Activated T-helper 9 cell treated with anti-CD3 and anti-CD28 coated beads, Interleukin-2, amount 50 U/mL, for 16 hours (primary cell): ENCODE measurements at places on chromosomes 5 and 9.

DNA sequence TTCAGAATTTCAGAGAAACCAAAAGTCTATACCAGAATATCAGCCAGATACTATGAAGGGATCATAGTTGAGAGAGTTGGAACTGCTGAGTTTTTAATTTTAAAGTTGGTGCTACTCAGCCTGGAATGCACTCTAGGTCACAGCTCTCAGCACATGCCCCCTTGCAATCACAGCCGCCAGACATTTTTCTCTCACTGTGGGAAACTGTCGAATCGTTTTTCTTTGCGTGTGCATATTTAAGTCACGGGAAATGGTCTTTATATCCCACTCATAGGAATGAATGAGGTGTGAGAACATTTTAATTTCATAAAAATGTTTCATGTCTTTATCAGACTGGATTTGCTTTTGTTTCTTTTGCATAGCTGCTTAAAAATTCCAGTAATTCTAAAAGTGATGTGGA, 12.2 kb upstream of the SPDL1 start:
- DNase-seq: no peak

DNA sequence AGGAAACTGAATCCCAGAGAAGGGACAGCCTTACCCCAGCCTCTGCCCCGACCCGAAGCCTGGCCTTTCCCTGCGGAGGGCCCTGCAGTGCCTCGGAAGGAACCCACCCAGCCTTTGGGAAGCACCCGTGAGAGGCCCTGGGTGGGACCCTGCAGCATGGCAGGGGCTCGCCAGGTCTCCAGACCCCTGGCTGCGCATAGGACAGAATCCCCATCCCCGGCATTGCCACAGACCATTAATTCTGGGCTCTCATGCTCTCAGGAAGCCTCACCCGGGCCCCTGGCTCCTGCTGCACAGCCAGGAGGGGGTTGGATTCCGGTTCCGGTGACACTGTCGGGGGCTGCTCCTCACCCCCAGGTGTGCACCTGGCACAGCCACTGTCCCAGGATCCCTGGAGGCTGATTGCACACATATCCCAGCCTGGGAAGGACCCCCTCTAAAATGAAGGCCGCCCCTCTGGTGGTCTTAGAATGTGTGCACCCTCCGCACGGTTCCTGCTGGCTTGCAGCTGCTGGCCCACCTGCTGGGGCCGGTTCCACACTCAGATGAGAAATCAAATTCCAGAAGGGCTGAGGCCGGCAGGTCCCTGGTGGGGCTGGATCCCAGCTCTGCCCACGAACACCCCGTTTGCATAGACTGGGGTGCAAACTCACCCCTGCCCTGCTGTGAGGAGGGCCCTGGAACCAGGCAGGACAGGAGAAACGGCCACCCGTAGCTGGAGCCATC, 4.7 kb downstream of the EGFL7 start:
- no peak for DNase-seq

- DNase-seq: peak; percentile 9
Observed at GRCh38 chr5:170420806-170421412, 31.7 kb upstream of the KCNMB1 start.

GRCh38 chr5:135533794-135534193, 2.0 kb downstream of the NEUROG1 start:
- no peak for DNase-seq

- DNase-seq: no peak
Observed at GRCh38 chr5:169875731-169876130, 104.6 kb downstream of the INSYN2B start.

GRCh38 chr5:38666668-38667498, 110.4 kb upstream of the LIFR start:
- DNase-seq: no peak

DNA sequence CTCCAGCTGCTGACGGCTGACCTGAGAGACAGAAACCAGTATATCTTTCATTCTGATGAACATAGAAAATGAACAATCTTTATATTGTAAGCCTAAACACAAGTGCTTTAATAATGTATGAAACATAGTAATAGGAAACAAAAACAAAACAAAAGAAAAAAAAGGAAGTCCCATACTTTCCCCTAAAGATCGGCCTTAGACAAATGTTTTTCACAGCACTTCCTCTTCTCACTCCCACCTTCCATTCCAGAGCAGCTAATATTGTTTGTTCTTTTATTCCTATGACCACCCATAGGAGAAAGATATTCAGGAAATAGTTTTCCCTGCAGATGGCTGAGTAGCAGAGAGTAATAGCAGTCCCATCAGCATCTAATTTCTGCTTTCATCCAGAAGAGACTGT, 194.4 kb upstream of the SLC27A6 start:
- no peak for DNase-seq

DNA sequence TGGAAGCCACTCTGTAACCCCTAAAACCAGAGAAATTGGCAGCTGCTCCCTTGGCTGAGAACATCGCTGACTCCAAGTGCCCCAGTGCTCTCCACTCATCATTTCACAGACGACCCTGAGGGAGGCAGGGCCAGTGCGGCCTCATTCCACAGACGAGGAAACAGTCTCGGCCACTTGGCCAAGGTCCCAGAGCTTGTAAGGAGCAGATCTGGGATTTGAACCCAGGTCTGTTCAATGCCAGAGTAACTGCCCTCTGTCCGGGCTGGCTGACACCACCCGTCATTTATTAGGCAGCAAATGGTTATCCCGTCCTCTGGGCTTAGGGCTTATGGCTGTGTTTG, 19.9 kb upstream of the IER5L start:
- DNase-seq: no peak

GRCh38 chr9:875119-875962, 33.8 kb downstream of the DMRT1 start:
- no peak for DNase-seq

GRCh38 chr5:157057459-157058370, 1.2 kb downstream of the HAVCR1 start:
- DNase-seq: no peak

GRCh38 chr5:1536322-1536845, 12.6 kb upstream of the LPCAT1 start:
- DNase-seq: peak; percentile 56

DNA sequence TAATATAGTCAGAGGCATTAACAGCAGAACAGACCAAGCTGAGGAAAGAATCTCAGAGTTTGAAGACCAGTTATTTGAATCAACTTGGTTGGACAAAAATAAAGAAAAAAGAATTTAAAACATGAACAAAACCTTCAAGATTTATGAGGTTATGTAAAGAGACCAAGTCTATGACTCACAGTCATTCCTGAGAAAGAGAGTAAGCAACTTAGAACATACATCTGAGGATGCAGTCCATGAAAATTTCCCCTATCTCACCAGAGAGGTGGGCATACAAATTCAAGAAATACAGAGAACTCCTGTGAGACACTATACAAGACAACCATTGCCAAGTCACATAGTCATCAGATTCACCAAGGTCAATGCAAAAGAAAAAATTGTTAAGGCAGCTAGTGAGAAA, 17.4 kb upstream of the C9orf72 start:
- no peak for DNase-seq

- DNase-seq: no peak
Observed at GRCh38 chr5:124237206-124237695, 509.2 kb downstream of the ZNF608 start.

- DNase-seq: peak; percentile 65
Observed at GRCh38 chr9:34500623-34501267, 22.0 kb downstream of the ENHO start.

DNA sequence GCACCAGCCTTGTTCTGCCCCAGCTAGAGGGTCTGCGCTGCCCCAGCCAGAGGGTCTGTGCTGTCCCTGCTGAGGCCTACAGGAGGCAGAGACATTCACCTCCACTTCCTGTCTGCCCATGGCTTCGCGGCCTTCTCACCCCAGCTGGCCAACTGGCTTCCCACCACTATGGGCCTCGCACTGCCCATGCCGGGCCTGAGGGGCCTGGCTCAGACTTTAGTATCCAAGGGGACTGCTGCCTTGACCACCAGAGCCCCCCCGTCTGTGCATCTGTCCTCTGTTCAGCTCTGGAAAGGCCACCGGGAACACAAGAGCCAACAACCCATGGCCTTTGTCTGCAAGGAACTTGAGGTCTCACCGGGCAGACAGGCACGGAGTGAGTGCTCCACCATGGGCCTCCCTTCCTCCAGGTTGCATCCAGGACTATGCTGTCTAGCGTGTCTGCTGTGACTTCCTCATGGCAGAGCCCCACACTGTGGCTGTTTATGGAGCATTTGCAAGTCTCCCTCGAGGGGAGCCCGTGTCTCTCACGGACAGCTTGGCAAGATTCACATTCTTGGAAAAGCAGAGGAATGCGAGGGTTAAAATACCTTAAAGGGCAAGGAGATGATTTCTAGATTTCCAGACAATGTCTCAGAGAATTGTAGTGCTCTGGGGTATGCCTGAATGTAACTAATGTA, 1.7 kb downstream of the DCANP1 start:
- no peak for DNase-seq

DNA sequence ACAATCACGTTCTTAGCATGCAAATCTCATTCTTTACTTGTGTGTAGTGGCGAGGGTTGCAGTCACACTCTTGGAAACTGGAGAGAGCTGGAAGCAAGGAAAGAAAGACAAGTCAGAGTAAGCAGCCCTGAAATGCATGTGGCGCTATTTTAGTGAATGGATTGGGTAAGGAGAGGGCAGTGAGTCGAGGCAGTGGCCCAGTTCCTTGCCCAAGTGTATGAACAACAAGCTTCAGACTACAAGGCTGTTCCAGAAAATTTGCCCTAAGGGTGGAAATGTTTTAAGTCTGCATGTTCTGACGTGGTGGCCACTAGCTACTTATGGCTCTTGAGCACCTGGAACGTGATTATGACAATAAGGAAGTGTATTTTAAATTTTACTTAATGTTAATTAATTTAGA, 59.4 kb upstream of the PTPN3 start:
- no peak for DNase-seq

DNA sequence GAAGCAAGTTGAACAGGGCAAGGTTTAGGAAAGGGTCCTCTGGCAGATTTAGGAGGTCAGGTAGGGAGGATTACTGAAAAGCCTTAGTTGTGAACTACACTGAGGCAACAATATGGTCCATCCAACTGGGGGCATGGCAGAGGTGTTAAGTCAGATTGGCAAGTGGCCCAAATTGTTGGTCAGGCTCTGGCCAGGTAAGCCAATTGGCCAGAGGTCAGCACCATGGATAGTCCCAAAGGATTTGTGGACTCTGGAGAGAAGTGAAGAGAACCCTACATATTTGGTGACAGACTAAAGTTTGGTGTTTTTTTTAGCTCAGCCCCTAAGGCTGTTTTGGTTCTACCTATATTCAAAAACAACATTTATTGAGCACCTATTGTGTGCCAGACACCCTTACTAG, 39.1 kb upstream of the RASGRF2 start:
- no peak for DNase-seq

GRCh38 chr5:74945561-74946165, 79.5 kb upstream of the FAM169A start:
- no peak for DNase-seq

GRCh38 chr9:136726118-136726517, 13.7 kb downstream of the DIPK1B start:
- DNase-seq: no peak

GRCh38 chr5:51347704-51348103, 35.5 kb upstream of the ISL1 start:
- DNase-seq: no peak

- DNase-seq: no peak
Observed at GRCh38 chr9:76571288-76571687, 112.3 kb downstream of the GCNT1 start.

DNA sequence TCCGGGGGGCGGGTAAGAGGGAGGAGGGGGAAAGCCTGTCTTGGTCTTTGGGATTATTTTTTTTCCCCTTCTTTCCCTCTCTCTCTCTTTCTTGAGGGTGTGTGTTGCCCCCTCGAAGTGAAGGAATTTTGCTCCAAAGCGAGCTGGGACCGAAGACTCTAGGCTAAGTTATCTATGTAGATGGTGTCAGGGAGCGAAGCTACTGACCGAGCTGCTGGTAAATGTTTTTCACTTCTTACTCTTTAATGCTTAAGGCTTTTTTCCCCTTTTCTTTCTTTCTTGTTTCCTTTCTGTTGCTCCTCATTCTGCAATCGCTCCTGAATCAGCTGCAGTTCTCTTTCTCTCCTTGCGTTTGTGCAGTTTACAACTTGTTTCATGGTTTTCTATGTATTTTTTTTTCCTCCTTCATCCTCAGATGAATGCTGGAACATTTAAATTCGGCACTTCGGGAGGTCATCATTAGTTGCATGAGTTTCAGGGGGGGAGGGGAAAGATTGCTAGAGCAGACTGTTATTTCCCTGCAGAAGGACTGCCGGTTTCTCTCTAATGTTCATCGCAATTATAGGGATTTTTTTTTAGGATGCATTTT, 1312.0 kb upstream of the WWC1 start:
- DNase-seq: no peak

- DNase-seq: no peak
Observed at GRCh38 chr5:150489360-150490295, 18.3 kb upstream of the NDST1 start.

DNA sequence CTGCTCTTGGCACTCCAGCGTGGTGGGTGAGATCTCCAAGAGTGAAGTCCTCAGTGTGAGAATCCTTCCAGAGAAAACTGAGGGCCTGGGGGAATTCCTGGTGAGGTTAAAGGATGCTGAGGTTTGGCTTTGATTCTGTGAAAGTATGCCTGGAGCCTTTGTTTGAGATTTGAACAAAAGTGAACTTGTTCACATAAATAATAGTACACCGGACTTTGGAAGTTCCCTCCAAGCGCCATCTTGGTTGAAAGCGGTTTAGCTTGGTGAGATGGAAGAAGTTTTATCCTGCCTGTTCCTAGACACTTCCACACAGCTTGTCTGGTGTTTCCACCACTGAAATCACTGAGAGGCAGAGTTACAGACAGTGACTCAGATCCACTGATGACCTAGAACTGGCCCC, 286.4 kb downstream of the NTRK2 start:
- no peak for DNase-seq

- DNase-seq: no peak
Observed at GRCh38 chr9:5712651-5713390, 83.9 kb downstream of the RIC1 start.

- DNase-seq: no peak
Observed at GRCh38 chr5:52342361-52342760, 445.4 kb upstream of the ITGA1 start.

- no peak for DNase-seq
Observed at GRCh38 chr9:5563886-5564285, 53.6 kb downstream of the PDCD1LG2 start.

- no peak for DNase-seq
Observed at GRCh38 chr9:9950813-9951212, 662.0 kb downstream of the PTPRD start.

- no peak for DNase-seq
Observed at GRCh38 chr5:128408622-128409021, 129.4 kb downstream of the FBN2 start.

- DNase-seq: no peak
Observed at GRCh38 chr5:138258704-138259292, 15.6 kb downstream of the GFRA3 start.
